ENCODE measurements at places on chromosomes 7 and 10. TPM values are rescaled to one million over a fixed set of nuclear protein-coding genes. Genes with fewer than 3 reads are reported as not detected.

DNA sequence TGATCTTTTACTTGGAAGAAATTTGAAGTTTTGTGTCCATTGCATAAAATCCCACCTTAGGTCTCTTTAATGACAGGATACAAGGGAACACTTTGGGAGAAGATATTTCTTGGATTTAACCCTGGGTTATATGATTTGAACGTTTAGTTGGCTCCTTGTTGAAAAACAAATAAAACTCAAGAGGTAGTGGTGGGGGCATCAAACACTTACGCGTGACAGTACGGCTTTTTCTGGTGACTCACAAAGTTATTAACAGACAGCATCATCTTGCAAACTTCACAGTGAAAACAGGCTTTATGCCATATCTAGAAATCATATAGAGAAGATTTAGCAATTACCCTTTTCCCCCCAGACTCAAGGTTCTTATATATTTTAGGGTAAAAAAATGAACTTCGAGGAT is 699 bp downstream of the NRAP start:
- H3K27me3 ChIP-seq, result no peaks in the 10 kb centered on the region
- no peak overlapping the region for H3K4me3 ChIP-seq
- H3K4me1 ChIP-seq, result peaks cover 16% of the 10 kb centered on the region

DNA sequence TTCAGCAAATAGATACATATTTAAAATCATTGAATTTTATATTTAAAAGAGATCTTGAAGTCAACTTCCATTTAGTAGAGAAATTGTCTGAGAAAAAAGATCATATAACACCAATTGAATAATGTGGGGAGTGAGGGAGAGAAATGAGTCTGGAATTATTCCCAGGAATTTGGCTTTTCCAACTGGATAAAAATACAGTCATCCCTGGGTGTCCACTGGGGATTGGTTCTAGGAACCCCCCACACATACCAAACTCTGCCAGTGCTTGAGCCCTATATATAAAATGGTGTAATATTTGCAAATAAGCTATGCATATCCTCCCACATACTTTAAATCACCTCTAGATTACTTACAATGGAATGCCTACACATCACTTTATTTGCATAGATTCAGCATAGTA is 162.8 kb upstream of the SEMA3C start:
- H3K27me3 ChIP-seq, result no peaks in the 10 kb centered on the region
- H3K4me3 ChIP-seq, result no peak overlapping the region
- no peaks in the 10 kb centered on the region for H3K36me3 ChIP-seq
- no peak overlapping the region for H3K27ac ChIP-seq

DNA sequence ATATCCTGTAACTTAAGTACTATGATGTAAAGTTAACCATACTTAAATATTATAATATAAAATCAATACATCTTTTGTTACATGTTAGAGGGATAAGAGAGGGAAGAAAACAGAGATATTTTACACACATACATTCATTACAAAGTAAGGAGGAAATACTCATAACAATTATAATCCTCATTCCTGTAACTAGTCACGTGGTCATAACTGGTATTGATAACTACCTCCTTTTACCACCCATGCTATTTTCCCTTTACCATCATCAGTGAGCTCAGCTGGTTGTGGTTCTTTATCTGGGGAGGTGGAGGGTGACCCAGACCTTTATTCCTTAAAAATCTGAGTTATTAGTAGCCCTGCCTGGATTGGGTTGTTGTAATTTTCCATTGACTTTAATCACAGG is 8.3 kb downstream of the GIMAP8 start:
- H3K36me3 ChIP-seq, result no peaks in the 10 kb centered on the region
- no peak overlapping the region for H3K4me3 ChIP-seq
- H3K4me1 ChIP-seq, result peaks cover 8% of the 10 kb centered on the region
- H3K27me3 ChIP-seq, result no peaks in the 10 kb centered on the region
- DNase-seq, result no peak

DNA sequence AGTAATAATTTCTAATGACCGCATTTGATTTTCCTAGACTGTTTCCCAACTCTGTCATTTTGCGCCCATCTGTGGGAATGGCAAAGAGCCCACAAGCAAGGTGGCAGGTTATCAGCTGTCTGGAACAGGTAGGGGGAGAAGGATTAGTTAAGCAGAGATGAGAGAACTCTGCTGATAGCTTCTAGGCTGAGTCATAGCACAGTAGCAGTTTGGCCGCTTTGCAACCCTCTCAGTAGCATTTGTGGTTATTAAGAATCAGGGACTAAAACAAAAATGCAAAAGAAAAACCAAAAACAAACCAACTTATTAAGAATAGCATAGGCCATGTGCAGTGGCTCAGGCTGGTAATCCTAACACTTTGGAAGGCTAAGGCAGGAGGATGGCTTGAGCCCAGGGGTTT is 602.7 kb upstream of the SORCS1 start:
- H3K27ac ChIP-seq, result no peak overlapping the region
- DNase-seq, result no peak
- no peaks in the 10 kb centered on the region for H3K27me3 ChIP-seq
- no peaks in the 10 kb centered on the region for H3K36me3 ChIP-seq
- H3K4me3 ChIP-seq, result no peak overlapping the region

DNA sequence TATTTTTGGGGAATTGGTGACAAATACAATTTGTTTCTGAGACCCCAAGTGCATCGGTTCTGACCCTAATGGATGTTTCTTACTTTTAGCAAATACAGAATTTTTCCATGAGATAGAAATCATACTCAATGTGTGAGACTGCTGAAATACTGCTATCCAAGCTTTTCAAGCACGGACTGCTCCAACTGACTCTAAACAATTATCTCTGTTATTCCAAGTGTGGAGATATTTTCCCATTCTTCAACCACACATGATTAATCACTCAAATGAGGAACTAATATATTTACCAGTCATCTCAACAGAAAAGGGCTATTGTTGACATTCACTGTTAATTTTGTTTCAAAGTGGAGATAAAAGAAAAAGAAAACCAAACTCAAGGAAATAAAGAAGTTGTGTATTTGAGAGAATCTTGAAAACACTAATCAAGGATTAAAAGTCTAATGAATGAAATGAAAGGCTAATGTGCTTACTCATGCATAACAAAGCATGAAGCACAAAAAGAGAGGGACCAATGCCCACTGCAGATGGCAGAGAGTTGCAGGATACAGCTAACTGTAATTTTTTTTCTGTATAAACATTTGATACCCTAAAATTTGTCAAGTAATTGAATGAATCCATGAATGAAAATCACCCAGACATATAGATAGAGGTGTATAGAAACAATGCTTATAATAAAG is 423.6 kb downstream of the DGKB start:
- H3K27me3 ChIP-seq, result no peaks in the 10 kb centered on the region
- no peak overlapping the region for H3K27ac ChIP-seq

DNA sequence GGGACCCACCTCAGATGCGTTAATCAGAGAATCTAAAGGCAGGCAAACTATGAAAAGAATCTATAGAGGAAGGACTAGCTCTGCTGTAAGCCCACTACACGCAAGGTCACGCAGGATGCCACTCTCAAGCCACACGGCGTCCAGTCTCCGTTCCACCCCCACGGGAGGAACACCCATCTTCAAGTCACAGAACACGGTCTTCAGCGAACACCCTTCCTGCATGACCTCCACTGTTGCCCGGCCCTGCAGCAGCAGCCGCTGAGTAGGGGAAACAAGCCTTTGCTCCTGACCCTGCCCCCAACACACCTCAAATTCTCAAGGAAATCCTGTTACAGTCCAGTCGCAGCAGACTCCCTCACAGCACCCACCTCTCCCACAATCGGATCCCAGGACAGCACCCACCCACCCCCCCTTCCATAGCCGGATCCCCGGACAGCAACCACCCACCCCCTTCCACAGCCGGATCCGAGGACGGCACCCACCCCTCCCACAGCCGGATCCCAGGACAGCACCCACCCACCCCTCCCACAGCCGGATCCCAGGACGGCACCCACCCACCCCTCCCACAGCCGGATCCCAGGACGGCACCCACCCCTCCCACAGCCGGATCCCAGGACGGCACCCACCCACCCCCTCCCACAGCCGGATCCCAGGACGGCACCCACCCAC is 133.7 kb downstream of the DIP2C start:
- no peaks in the 10 kb centered on the region for H3K36me3 ChIP-seq
- no peaks in the 10 kb centered on the region for H3K4me1 ChIP-seq
- H3K27me3 ChIP-seq, result no peaks in the 10 kb centered on the region
- no peak overlapping the region for H3K4me3 ChIP-seq
- no peak for DNase-seq

Gene ZPBP
- not detected for polyA plus RNA-seq

GRCh38 chr10:36109399-36110023 is 467.4 kb upstream of the FZD8 start:
- no peak overlapping the region for H3K4me3 ChIP-seq
- H3K4me1 ChIP-seq, result no peaks in the 10 kb centered on the region
- H3K27ac ChIP-seq, result no peak overlapping the region
- H3K36me3 ChIP-seq, result no peaks in the 10 kb centered on the region
- DNase-seq, result no peak

Gene MKX
- 0.01 TPM for polyA plus RNA-seq

Gene SPDYE2
- not detected for polyA plus RNA-seq

Gene ASIC3
- polyA plus RNA-seq, result 0.24 TPM

- no peak for DNase-seq
- peak overlapping the region; percentile 90 for H3K4me3 ChIP-seq
- H3K4me1 ChIP-seq, result peaks cover 64% of the 10 kb centered on the region
- peak overlapping the region; percentile 100 for H3K27ac ChIP-seq
- peaks cover 45% of the 10 kb centered on the region for H3K36me3 ChIP-seq
Observed at GRCh38 chr10:3779158-3779741, 5.8 kb downstream of the KLF6 start.

Gene UNC5B
- 1.1 TPM for polyA plus RNA-seq

DNA sequence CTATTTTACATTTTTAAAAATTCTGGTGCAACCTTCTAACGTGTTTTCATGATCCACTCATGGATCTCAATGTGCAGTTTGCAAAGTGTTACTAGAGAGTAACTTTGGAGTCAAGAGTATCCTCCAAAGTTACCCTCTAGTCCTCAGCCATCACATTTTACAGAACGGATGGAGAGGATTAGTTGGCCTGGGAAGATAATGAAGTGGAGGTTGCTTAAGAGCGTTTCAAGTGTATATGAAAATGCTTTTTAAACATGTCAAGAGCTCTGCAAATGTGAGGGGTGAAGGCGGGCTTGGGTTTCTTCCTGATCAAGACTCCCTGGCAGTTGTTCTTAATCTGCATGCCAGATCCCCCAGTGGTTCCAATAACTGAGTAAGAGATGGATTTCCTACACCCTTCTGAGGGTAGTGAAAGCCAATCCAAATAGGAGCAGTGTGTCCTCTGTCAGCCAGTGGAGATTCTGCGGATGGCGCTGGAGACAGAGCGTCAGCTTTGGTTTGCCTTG is 299.4 kb upstream of the NPVF start:
- H3K4me3 ChIP-seq, result no peak overlapping the region
- no peaks in the 10 kb centered on the region for H3K4me1 ChIP-seq
- DNase-seq, result no peak
- H3K27ac ChIP-seq, result no peak overlapping the region
- no peaks in the 10 kb centered on the region for H3K27me3 ChIP-seq

- H3K27me3 ChIP-seq, result no peaks in the 10 kb centered on the region
- H3K36me3 ChIP-seq, result peaks cover 6% of the 10 kb centered on the region
- no peak overlapping the region for H3K27ac ChIP-seq
- DNase-seq, result no peak
- H3K4me1 ChIP-seq, result no peaks in the 10 kb centered on the region
- no peak overlapping the region for H3K4me3 ChIP-seq
Observed at GRCh38 chr7:64541438-64542359, 21.2 kb downstream of the ZNF680 start.

Gene CAPZA2
- 150 TPM for polyA plus RNA-seq

- no peak overlapping the region for H3K4me3 ChIP-seq
- DNase-seq, result no peak
- no peaks in the 10 kb centered on the region for H3K4me1 ChIP-seq
- no peaks in the 10 kb centered on the region for H3K27me3 ChIP-seq
Observed at GRCh38 chr7:41375582-41375981, 327.3 kb downstream of the INHBA start.

DNA sequence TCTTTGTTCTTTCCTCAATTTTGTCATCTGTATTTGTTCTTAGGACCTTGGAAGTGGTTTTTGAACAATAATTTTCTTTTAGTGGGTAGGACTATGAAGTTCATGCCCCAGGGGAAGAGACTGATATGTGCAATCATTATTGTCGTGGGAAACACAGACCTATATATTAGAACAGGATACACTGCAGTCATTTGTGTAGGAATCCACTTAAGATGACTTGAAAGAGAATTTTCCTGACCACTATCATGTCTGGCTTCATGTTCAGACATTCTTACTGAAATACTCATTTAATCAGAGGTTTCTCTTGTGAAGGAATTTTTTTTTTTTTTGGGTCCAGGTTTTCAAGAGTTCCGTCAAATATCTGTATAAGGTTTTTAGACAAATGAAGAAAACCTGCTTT is 163.6 kb downstream of the SUGCT start:
- peak overlapping the region; percentile 19 for H3K27ac ChIP-seq
- no peak overlapping the region for H3K4me3 ChIP-seq
- H3K4me1 ChIP-seq, result peaks cover 20% of the 10 kb centered on the region
- H3K36me3 ChIP-seq, result no peaks in the 10 kb centered on the region
- H3K27me3 ChIP-seq, result no peaks in the 10 kb centered on the region

Gene NPFFR1
- polyA plus RNA-seq, result not detected

DNA sequence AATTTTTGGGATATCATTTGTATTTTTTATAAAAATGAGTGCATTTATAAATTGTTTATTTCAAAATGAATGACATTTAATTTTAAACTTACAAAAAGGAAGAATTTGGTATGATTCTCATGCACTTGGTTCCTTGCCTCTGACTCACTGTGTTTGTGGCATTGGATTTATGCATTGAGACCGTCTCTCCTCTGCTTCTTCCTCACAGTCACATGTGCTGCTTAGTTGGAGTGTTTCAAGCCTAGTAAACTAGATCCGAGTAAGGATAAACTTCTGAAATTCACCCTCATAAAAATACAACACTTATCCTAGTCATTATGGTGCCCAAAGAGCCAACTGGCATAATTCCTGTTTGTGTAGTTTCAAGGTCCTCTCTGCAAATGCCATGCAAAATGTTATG is 19.1 kb upstream of the FZD8 start:
- no peaks in the 10 kb centered on the region for H3K36me3 ChIP-seq
- H3K4me3 ChIP-seq, result no peak overlapping the region
- no peak overlapping the region for H3K27ac ChIP-seq
- no peaks in the 10 kb centered on the region for H3K27me3 ChIP-seq

Gene LLCFC1
- not detected for polyA plus RNA-seq

Gene ADIRF
- polyA plus RNA-seq, result 157 TPM

DNA sequence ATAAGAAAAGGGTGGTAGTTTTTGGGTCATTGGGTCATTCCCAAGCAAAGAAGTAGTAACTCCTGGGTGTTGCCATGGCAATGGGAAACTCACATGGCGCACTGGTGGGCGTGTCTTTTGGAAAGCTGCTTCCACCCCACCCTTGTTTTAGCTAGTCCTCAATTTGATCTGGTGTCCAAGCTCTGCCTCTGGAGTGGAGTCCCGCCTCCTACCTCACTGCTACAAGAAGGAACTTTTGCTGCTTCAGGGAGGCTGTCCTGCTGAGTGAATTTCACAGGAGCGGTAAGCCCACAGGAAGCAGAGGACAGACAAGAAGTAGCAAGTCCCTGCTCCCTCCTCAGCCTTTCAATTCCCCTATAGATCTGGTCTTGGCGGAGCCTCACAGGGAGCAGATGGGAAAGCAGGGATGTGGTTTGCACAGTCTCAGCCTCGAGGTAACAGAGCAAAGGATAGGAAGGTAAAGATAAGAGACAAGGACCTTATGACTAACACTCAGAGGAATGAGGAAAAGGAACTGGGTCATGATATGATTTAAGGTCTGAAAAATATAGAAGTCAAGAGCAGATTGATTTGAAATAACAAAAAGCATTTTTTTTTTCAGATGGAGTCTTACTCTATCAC is 700.3 kb downstream of the TNS3 start:
- no peaks in the 10 kb centered on the region for H3K27me3 ChIP-seq
- H3K4me3 ChIP-seq, result no peak overlapping the region
- peaks cover 10% of the 10 kb centered on the region for H3K4me1 ChIP-seq
- no peaks in the 10 kb centered on the region for H3K36me3 ChIP-seq
- peak overlapping the region; percentile 48 for H3K27ac ChIP-seq

Gene PDAP1
- polyA plus RNA-seq, result 99.1 TPM
